Activated T-helper 2 cell treated with anti-CD3 and anti-CD28 coated beads, Interferon-gamma antibody, Interleukin-2, Interleukin-4, amounts not matched to agents 10 μg/mL and 5 μg/mL and 100 μg/mL, durations not matched to agents 14 hours and 24 hours and 36 hours (primary cell): ENCODE measurements at places on chromosomes 5 and 9. TPM values are rescaled to one million over a fixed set of nuclear protein-coding genes. Genes with fewer than 3 reads are reported as not detected.

Gene SLC27A6
- not detected in 2 replicates for total RNA-seq

DNA sequence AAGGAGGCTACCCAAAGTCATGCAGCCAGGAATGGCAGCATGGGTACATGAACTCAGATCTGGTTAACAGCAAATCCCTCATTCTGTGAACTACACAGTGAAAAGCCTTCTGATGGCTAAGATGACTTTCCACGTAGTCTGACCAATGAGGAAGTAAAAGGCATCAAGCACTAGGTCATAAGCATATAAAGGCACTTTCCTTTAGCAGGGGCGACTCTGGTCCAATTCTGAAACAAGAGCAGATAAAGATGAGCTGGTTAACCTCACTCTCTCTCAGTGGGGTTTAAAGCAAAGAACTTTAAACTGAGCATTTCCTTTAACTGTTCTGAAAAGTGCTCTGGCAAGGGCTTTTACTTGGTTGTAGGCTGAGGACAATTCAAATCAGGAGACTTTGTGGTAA, 21.1 kb downstream of the PSMB7 start:
- no peak for DNase-seq

Gene SLC6A7
- total RNA-seq: not detected in 2 replicates

DNA sequence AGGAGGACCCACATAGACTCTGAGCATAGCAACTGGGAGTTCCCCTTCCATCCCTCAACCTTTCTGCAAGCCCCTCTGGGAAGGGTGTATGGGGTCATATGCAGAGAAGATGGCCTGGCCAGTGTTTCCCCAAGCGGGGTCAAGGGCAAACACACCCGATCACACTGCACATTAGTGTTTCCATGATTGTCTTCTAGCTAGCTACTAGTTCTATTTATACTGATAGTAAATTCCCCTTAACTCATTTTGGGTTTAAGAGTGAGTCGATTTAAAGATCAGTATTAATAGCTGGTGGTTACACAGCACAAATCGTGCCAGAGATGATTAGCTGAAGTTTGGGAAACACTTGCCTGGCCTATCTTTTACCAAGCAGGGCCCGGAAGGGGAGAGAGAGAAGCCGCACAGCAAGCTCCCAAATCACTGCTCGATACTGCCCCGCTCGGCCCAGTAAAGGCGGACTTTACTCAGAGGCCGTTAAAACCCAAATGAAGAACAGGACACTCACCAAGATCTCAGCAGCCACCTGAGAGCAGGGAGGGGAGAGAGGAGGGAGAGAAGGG, 29.4 kb upstream of the TNIP1 start:
- DNase-seq: no peak

- DNase-seq: no peak
Observed at GRCh38 chr5:115735108-115735998, 81.1 kb downstream of the CDO1 start.

DNA sequence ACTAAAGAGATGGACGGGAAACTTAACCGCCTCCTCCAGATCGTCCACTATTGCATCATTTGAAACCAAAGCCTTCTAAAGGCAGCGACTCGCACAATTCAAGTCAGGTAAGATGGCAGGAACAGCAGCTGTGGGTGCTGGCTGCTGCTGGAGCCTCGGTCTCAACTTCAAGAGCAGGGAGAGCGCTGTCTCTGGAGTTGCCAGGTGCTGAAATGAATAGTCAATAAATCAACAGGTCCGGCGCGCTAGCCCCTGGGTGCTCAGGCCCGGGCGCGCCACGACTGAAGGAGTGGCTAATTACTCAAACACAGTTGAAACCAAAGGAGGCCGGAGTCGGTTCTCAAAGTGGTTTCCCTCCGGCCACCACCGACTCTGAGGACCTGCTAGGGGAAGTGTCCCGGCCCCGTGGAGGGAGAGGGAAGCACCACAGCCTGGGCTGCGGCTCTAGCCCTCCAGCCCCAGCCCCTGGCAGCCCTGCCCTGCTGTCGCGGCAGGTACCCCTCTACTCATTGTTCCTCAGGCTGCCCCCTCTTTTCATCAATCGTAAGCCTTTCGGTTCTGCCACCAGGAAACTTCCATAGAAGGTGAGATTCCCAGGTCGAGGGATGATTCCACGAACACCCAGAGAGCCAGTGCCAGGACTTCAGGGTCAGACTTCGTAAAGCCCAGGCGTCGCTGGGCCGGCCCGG, 804 bp downstream of the TTC39B start:
- DNase-seq: peak; percentile 33

DNA sequence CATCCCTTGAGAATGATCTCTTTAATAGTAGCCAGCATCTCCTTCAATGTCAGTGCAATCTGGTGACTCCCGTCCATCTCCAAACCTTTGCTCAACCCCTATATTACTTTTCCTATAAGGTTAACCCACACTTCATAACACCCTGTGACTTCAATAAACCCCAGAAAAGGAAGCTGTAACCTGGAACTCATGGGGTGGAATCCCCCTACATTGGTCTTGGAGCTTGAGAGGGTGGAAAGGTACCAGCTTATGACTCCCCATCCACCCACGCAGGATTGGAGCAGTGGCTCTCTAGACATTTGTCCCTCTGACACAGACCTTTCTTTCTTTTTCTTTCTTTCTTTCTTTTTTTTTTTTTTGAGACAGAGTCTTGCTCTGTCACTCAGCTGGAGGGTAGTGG, 54.7 kb upstream of the ZFR start:
- no peak for DNase-seq

Gene DDX4
- total RNA-seq: 0.09 TPM in 1 of 2 replicates, not detected in the other

DNA sequence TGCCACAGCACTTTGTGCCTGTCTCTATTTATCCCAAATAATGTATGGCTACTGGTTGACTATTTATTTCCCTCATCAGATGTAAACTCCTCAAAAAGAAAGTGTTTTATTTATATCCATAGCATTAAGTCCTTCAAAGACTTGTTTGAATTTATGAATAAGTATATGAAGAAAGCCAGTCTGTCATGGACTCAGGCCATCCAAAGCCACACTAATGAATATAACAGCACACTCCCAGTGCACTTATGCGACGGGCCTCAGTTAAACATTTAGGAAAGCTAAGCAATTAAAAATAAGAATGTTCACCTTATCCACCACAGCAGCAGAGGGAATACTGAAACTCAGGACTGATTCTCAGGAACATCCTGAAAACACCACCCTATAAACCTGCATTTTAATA, 77.5 kb downstream of the DENND1A start:
- DNase-seq: no peak

- DNase-seq: no peak
Observed at GRCh38 chr5:33887268-33887667, 4.5 kb downstream of the ADAMTS12 start.

GRCh38 chr9:114981063-114981462, 50.7 kb upstream of the TNFSF8 start:
- DNase-seq: no peak

Gene NSG2
- not detected in 2 replicates for total RNA-seq

Gene INSYN2B
- total RNA-seq: not detected in 2 replicates

DNA sequence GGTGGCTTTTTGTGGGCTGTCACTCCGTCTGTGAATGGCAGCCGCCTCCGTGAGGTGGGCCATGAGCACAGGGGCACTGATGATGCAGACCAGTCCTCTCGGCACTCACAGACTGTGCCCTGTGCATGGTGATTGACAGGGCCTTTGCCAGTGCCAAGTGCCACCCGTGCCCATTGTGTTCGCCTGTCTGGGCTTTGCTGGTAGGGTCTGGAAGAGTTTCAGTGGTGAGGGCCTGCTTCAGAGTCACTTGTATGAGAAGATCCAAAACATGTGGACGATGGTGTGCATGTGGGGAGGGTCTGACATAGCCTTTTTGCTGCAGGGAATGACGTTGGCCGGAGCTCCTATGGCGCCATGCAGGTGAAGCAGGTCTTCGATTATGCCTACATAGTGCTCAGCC, 34.9 kb downstream of the TENT4A start:
- DNase-seq: no peak

GRCh38 chr9:127929625-127929979, 975 bp downstream of the PIP5KL1 start:
- no peak for DNase-seq

DNA sequence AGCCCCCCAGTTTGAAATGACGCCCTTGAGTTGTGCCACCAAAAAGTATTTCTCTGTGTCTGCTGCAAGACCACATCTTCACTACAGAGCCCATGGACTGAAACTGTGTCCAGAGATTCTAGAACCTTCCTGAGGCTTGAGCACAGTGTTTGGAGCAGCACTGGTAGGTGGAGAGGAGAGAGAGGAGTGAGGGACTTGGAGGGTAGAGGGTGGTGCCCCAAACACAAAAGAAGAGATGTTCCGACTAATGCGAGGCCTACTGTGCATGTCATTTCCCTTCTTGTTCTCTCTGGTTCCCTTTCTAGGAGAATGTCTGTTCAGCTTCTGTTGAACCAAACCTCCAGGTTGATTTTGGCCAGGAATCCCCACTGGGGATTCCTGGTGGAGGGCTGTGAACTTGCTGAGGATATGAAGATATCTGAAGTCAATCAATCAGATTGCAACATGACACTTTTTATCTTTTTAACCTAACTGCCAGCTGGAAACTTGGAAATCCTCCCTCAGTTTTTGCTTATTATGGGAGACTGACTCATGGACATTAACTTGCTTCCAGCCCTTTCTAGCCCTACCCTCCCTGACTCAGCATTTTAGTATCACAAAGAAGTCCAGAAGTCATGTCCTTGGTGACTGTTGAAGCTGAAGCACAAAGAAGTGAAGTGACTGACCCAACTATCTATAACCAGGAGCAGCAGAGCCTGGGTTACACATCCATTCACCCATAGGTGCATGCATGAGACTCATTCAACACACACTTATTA, 154.5 kb downstream of the NR3C1 start:
- no peak for DNase-seq

- DNase-seq: no peak
Observed at GRCh38 chr9:19380826-19381075, 715 bp upstream of the RPS6 start.

Gene SLC25A2
- 0.16 TPM in 1 of 2 replicates, not detected in the other for total RNA-seq

DNA sequence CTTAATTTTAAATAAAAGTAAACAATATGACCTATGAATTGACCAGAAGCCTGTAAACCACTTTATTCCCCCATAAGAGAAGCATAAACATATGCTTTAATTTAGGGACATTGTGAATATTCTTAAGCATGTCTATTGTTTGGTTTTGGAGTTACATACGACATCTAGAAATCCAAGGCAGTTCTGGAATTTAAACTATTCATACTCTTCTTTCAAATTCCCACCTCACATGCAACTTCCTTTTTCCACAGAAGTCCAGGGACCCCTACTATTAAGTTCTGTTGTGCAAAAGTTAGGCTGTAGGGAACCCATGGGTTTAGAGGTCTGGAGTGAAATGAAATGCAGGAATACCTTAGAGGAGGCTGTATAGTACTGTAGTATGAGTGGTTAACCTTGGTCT, 2.1 kb downstream of the RIC1 start:
- no peak for DNase-seq

GRCh38 chr5:132264546-132265335, 7.2 kb downstream of the PDLIM4 start:
- DNase-seq: no peak

Gene GARIN3
- 0.23 and 0.30 TPM in 2 replicates for total RNA-seq

DNA sequence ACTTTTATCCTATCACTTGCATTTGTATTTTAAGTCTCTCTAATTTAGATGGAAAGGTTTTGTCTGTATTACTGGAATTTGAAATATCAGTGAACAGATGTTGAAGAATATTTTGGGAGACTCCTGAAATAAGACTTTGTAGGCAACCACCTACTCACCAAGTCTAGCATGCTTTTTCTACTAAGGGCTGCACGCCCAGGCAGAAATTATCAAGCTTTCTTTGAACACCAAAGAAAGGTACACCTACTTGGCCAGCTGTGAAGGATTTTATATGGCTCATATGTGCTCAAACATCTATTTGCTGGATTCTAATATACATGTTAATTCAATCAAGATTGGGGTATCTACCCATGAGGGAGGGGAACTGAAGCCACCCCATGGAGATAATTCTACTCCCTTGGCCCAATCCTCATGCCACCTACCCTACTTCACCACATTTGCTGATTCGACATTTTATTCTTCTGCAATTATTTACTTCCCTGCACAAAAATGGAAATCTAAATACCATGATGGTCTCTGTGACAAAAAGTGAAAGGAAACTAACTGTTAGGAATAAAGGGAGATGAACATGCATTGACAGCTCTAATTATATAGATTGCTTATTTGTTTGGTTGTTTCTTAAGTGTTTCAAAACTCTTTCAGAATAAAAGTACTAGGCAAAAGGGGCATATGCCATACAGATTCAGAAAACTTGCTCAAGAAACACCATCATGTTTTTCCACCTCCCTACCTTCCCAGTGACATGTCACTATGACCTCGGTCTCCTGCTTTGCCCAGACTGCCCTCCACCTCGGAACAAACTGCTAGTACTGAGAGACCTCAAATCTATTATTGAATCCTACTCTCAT, 895 bp upstream of the MYOT start:
- no peak for DNase-seq

Gene PCDHGC3
- 0.21 and 0.23 TPM in 2 replicates for total RNA-seq

GRCh38 chr5:1975406-1975715, 92.6 kb upstream of the IRX4 start:
- no peak for DNase-seq

DNA sequence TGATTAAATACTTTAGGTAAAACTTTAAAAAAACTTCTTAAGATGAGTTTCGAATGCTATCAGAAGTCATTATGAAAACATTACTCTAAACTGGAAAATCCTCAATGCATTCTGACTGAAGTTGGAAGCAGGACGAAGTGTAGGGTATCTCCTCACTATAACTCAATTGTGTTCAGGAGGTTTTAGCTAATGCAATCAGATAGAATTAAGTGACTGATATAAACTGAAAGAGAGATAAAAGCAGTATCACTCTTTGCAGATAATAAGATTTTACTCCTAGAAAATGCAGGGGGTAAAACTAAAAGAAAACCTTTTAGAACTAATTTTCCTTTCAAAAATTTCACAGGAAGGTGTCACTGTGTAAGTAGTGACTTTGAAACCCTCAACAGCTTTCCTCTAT, 22.1 kb downstream of the TAS2R1 start:
- no peak for DNase-seq
